ENCODE measurements at places on chromosomes 2 and 18.

GRCh38 chr18:9876867-9877654 is 8.7 kb upstream of the TXNDC2 start:
- no peak for DNase-seq

DNA sequence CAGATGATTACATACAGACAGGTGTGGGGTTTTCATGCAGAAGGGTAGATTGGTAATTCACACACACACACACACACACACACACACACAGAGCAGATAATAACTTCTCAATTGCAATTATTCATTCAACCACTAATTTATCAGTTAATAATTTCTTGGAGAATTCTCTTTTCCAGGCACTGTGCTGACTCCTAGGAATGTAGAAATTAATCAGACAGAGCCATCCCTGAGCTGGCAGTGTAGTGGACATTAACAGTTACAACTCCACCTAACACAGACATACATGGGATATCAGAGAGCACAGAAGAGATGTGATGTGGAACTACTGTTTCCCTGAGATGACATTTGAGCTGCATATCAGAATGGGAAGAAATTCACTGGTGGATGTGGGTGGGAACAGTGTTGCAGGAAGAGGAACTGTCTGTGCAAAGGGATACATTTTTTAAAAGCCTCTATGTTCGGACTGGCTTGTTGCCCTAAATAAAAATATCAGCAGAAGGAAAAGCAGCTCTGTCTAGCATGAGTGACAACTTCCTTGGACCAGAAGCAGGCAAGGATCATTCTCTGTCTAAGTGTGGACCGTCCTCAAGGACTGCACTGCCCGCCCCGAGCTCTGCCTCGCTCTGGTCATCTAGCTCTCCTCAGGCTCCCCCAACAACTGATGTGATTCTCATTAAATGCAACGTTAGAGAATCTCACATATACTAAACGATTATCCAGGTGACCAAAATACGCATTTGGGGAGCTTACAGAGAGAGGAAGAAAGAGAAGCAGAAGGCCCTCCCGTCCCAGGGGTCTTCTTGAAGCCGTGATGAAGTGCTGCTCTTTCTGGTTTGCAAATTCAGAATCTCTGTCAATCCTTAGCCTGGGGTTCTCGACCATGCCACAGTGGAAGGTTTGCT is 173.4 kb upstream of the TRIB2 start:
- no peak for DNase-seq

- no peak for DNase-seq
Observed at GRCh38 chr18:41655074-41655473, 300.0 kb upstream of the PIK3C3 start.

- DNase-seq: no peak
Observed at GRCh38 chr18:51137026-51137729, 60.3 kb downstream of the MEX3C start.

- DNase-seq: no peak
Observed at GRCh38 chr18:55858661-55859515, 270.9 kb upstream of the TCF4 start.

DNA sequence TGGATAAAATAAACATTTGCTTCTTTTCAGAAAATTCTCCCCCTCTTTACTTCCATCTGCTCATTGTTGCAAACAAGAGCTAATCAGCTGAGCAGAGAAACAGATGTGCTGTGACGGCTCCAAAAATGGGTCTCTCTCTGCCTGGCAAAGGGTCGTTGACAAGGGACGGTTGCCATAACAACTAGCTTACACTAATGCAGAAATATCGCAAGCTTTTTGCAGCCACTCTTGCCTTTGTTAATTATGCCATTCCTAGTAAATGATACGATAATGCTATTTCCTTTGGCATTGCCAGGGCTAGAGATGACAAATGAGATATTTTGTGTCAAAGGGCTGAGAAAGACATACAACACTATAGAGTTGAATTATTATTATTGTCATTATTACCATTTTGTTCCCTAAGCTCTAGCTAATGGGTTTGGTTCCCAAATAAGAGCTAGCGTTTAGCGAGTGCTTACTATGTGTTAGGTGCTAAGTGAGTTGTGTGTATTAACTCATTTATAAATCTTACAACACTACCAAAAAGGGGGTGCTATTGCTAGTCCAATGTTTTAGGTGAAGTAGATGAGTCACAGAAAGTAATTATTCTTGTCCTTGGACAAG is 46.8 kb downstream of the MYO3B start:
- DNase-seq: no peak

All from ecto neural progenitor cell (in vitro differentiated cells).